ENCODE measurements at places on chromosomes 2 and 18. TPM values are rescaled to one million over a fixed set of nuclear protein-coding genes. Genes with fewer than 3 reads are reported as not detected.

DNA sequence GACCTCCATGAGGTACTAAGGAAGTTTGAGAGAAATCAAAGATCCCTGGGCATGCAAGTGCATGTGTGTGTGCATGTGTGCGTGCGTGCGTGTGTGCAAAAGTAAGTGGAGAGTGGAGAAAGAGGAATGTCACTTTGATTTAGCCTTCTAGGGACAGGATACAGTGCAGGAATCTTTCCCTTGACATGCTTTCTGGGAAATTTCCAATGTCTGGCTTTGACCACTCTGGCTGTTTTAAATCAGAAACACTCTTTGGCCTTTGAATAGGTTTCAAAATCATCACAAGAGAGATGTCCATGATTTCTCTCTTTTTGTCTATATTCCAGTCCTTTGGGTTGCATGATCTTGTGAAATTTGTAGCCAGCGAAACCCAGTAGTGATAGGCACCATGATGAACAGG is 162.0 kb downstream of the ALK start:
- no peak for DNase-seq
- H3K27me3 ChIP-seq = no peaks in the 10 kb centered on the region
- H3K4me1 ChIP-seq = no peaks in the 10 kb centered on the region
- H3K36me3 ChIP-seq = no peaks in the 10 kb centered on the region
- no peak overlapping the region for H3K27ac ChIP-seq

- H3K36me3 ChIP-seq = no peaks in the 10 kb centered on the region
- H3K4me3 ChIP-seq = peak overlapping the region; percentile 53
- peaks cover 15% of the 10 kb centered on the region for H3K4me1 ChIP-seq
Measured at GRCh38 chr2:120466704-120467054, 120.7 kb downstream of the INHBB start.

LRRTM1 gene
- 1.2 TPM for total RNA-seq

GCG gene
- 0.14 TPM for total RNA-seq

FAHD2A gene
- 39.8 TPM for total RNA-seq

DLGAP1 gene
- total RNA-seq = 24.0 TPM
